ENCODE measurements at places on chromosomes 7 and 10.
A peak's percentile ranks its signal among the peaks of the same experiment; 100 is the strongest.

- no peak for DNase-seq
Measured at GRCh38 chr10:36542493-36542892, 582.9 kb upstream of the ANKRD30A start.

DNA sequence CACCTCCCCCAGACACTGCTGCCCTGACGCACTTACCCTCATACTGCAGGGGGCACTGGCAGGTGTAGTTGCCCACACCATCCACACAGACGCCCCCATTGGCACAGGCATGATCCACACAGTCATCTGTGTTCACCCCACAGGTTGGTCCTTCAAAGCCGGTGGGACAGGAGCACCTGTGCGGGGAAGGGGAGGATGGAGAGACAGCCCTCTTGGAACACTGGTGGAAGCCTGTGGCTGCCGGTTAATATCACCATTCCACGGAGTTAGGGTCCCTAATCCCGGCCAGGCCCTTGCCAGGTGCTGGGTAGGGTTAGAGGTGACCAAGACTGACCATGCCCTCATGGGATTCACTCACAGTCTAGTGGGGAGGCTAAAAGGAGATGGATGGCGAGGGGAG is 171.8 kb downstream of the SLIT1 start:
- no peak for DNase-seq

GRCh38 chr10:131445623-131446022 is 134.1 kb upstream of the TCERG1L start:
- no peak for DNase-seq

GRCh38 chr7:33965183-33965744 is 59.9 kb downstream of the BMPER start:
- DNase-seq: no peak

GRCh38 chr10:102287538-102287937 is 42.2 kb downstream of the GBF1 start:
- no peak for DNase-seq

- no peak for DNase-seq
Measured at GRCh38 chr10:112184052-112184371, 447 bp upstream of the GPAM start.

GRCh38 chr7:69653806-69654205 is 55.5 kb downstream of the AUTS2 start:
- no peak for DNase-seq

DNA sequence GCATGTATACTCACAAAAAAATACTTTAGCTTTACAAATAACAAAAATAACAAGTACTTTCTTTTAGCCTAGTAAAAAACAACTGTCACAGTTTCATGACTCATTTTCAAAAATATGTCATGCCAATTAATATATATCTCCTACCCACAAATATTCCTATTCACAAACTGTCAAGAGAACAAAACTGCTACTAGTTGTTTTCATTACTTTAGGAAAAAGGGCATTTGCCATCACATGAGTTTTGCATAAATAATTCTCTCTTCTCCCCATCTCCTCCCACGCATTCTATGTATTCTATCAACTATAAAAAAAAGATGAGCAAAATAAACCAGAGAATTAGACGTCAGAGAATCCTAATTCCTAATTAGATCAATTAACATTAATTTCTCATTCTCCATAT is 87.6 kb downstream of the PIP4K2A start:
- no peak for DNase-seq

DNA sequence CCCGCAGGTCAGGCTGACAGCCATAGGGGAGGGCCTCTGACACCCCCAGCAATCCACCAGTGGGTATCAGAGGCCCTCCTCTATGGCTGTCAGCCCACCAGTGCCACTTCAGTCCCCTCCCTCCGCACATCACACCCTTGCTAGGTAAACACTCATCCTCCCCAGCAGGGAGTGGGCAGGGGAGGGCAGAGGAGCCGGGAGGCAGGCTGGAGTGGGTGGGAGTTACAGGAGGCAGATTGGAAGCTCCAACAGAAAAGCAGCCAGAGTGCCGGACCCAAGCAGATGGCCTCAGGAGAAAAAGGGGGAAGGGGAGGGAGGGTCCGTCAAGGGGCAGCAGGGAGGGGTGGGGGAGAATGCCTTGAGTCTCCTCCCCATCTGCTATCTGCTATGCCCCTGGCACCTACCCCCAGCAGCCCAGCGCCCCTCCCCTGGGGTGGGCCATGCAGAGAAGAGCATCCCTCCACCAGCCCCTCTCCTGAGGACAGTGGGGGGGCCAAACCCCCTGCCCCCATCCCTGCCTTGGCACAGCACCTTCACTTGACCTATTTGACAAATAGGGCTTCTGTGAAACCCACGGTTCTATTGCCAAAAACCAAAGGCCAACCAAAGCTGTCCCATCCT is 2.4 kb downstream of the RASGEF1A start:
- DNase-seq: no peak

- no peak for DNase-seq
Measured at GRCh38 chr7:101624246-101625001, 4.7 kb downstream of the MYL10 start.

GRCh38 chr7:22718200-22718711 is 8.7 kb upstream of the IL6 start:
- DNase-seq: no peak

DNA sequence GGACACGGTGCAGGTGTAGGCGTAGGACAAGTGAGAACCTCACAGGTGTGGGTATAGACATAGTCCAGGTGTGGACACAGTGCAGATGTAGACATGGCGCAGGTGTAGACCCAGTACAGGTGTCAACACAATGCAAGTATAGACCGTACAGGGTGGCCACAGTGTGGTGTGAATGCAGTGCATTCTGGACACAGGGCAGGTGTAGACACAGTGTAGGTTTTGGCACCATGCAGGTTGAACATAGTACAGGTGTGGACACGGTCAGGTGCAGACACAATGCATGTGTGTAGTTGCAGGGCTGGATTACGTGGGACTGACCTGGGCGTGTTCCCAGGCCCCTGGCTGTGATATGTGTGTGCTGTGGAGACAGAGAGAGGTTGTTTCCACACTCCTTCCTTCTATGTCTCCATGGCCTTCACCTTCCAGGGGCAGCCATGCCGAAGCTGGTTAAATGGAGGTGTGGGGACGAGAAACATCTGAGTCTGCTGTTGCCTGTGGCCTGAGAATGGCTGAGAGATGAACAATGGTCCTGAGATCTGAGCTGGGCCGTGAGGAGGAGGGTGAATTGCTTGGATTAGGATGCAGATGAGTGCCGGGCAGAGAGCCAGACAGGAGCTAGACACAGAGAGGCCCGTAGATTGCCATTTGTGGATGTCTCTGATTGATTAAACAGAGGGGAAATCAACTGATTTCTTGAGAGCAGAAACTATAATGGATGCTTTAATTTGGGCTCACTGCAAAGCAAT is 343.9 kb upstream of the SHH start:
- no peak for DNase-seq

DNA sequence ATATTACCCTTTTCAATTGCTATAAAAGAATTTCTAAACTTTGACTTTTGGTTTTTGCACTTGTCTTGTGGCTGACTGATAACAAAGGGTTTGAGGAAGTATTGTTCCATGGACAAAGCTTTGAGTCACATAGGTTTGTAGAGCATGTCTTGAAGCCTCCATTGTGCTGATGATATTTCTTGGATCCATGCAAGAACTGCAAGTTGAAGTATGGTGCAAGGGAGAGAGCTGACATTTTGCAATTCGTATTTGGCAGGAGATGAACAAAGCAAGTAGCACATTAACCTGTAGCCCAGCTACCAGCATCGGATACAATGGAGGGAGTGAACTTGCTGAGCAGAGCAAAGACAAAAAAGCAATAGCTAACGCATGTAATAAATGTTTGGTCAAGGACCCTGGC is 23.4 kb downstream of the MGAM2 start:
- DNase-seq: no peak

- DNase-seq: no peak
Measured at GRCh38 chr7:55426676-55427075, 61.5 kb downstream of the LANCL2 start.

- no peak for DNase-seq
Measured at GRCh38 chr10:116774728-116775151, 32.4 kb upstream of the HSPA12A start.

DNA sequence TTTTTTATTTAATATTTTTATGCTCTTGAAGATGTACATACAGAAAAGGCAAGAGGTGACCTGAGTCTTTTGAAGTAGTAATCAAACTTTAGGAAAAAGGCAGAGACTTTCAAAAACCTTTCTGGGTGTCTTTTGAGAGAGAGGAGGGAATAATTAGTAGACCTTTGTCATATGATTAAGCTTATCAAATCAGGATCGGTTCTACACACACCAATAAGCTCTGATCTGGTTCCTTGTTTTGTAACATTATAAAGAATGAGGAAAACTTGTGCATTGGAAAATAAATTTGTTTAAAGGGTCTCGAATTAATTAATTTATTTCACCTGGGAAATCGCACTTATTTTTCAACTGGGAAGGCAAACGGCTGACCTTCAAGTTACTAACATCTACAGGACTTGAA is 11.9 kb downstream of the TWIST1 start:
- no peak for DNase-seq

DNA sequence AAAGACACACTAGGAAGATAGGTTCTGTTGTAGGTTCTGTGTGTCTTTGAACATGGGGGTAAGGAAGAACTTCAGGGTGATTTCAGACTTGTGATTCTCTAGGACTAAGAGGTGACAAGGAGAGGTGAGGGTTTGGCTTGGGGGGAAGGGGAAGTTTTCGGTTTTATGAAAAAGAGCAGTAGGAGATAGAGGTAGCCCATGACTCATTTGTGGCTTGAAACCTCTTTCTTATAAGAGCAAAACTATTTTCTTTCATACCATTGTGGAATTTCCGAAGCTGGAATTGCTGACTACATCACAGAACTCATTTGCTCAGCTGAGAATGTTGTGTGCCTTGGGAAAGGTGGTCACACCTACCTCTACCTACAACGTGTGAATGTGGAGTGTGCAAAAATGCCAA is 39.6 kb upstream of the IKZF1 start:
- DNase-seq: no peak

- no peak for DNase-seq
Measured at GRCh38 chr7:137209151-137209817, 134.2 kb downstream of the PTN start.

DNA sequence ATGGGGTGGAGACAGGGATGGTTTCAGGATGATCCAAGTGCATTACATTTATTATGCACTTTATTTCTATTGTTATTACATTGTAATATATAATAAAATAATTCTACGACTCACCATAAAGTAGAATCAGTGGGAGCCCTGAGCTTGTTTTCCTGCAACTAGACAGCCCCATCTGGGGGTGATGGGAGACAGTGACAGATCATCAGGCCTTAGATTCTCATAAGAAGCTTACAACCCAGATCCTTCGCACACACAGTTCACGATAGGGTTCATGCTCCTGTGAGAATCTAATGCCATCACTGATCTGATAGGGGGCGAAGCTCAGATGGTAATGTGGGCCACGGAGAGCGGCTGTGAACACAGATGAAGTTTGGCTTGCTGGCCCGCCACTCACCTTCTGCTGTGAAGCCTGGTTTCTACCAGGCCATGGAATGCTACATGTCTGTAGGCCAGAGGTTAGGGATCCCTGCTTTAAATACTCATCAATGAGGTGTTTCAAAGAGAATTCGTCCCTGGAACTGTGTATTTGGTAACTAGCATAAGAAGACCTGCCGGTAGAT is 21.2 kb upstream of the PRKCQ start:
- no peak for DNase-seq

- DNase-seq: no peak
Measured at GRCh38 chr10:45454262-45454661, 80.2 kb downstream of the ALOX5 start.

- DNase-seq: no peak
Measured at GRCh38 chr10:69873135-69873639, 71.5 kb downstream of the COL13A1 start.

DNA sequence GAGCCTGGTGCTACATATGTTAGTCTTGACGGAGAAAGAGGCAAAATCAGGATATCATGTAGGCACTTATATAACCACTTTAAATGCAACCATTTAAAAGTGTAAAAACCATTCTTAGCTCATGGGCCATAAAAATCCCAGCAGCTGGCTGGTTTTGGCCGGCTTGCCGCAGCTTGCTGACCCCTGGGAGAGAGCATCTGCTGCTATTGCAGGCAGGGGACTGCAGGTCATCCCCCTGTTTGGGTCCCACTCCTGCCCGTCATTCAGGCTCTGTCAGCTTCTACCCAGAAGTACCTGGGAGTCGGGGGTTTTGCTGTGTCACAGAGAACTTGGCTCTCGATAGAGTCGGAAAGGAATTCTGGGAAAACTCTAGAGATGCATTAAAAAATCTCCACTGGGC is 187.4 kb downstream of the CUX1 start:
- no peak for DNase-seq

DNA sequence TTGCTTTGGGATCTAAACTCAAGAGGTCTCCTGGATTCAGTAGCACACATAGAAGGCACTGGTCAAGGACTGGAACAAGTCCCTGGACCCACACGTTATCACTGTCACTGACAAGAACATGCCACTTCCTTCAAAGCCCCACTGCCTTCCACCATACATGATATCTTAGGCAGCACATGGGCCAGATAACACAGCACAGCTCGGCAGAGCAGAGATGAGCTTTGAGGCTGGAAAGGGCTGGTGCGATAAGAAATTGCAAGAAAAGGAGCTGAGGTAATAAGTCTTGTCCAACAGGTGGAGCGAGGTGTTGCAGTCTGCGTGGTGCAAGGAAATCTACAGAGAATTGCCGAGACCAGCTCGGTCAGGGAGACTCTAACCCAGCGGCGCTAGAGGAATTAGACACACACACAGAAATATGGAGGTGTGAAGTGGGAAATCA is 139.8 kb upstream of the CDK13 start:
- no peak for DNase-seq

GRCh38 chr7:83866582-83866981 is 217.6 kb upstream of the SEMA3E start:
- no peak for DNase-seq

GRCh38 chr7:84783141-84783778 is 403.6 kb downstream of the SEMA3D start:
- DNase-seq: no peak

DNA sequence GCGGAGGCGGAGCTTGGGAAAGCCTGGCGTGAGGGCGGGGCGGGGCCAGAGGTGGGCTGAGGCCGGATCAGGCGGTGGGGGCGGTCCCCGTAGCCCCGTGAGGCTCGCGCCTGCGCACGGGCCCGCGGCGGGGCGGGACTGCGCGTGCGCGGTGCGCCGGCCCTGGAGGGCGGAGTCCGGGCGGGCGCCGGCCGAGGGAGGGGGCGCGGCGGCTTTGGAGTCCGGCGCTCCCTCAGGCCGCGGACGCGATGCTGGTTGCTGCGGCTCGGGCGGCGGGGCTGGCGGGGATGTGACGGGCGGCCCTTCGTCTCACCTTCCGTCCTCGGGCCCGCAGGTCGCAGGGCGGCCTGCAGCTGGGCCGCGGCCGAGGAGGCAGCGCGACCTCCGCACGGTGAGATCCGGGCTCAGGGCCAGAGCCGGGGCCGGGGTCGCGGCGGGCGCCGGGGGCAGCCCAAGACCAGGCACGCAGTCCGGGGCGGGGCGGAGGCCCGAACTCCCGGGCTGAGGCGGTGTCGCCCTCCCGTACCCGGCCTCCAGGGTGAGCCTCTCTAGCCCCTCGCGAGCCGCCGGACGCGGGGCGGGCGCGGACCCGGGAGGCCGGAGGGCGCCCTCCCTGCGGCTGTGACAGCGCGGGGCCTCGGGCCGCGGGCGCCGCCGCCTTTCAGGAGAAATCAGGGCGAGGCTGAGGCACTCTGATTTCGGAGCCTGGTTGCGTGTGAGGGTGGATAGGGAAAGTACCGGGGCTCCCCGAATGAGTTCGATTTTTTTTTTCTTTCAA is at the start of gene CCSER2:
TSS of gene CCSER2 (plus strand) at position 172 of the 778 bp plus-strand sequence. CDS start 42,464 bp downstream, outside the sequence.
- DNase-seq: peak; percentile 96

- DNase-seq: no peak
Measured at GRCh38 chr10:125980521-125981035, 84.2 kb downstream of the FANK1 start.

- DNase-seq: no peak
Measured at GRCh38 chr10:106679314-106679713, 485.2 kb downstream of the SORCS1 start.

Measured in stimulated activated CD8-positive, alpha-beta memory T cell treated with anti-CD3 and anti-CD28 coated beads, Interleukin-7, amount 100 ng/mL, for 48 hours (primary cell).